Islet precursor cell (in vitro differentiated cells): ENCODE measurements at places on chromosomes 7 and 10.

DNA sequence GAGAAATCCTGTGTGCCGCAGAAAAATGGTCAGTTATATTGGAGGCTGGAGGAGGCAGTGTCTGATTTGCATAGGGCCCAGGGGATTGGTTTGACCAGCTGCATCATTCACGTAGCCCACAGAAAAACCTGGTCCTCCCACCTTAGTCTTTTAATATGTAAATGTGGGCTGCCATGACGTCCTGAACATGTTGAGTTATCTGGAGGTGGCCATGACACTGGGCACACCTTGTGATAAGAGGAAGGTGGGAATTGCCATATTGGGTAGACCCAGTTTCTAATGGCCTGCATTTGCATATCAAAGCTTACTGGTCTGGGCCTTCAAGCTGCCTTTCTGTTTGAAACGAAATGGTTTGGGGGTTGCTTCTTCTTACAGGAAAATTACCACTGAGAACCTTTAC, 162.2 kb downstream of the AHR start:
- no peak for DNase-seq

GRCh38 chr7:19080093-19080492, 37.3 kb downstream of the TWIST1 start:
- DNase-seq, result peak; percentile 83

DNA sequence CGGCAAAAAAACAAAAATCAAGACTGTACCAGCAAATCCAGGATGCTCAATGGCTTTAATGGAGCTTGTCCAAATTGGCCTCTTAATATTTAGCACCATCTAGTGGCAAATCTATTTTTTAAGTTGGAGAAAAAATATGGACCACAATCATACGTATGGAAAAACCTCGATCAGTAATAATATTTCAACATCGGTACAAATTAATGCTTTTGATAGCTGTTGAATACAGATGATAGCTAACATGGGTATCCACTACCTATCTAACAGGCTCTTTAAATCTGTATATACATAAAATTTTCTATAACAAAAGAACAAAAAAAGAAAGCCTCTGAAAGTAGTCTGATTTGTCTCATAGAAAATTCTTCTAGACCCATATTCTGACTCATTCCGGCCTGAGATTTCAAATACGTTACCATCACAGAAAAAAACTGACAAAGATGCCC, 29.2 kb downstream of the COA1 start:
- DNase-seq, result no peak

GRCh38 chr7:42805601-42806000, 106.3 kb downstream of the C7orf25 start:
- peak; percentile 77 for DNase-seq

DNA sequence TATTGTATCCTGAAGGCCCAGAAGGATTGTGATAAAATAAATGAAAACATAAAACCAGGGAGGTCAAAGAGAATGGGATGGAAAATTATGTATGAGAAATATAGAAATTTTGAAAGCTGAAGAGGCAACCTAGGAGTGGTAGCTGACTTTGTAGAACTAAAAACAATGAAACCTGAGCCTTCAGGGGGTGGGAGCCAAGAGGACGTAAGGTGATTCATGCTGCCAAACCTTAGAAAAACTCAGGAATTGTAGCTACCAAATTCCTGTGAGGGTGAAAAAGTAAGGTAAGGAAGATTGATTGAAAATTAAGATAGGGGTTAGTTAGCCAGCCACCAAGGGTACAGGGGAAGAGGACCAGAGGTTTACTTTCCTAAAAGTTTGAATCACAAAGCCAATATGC, 213.2 kb downstream of the KCND2 start:
- no peak for DNase-seq

DNA sequence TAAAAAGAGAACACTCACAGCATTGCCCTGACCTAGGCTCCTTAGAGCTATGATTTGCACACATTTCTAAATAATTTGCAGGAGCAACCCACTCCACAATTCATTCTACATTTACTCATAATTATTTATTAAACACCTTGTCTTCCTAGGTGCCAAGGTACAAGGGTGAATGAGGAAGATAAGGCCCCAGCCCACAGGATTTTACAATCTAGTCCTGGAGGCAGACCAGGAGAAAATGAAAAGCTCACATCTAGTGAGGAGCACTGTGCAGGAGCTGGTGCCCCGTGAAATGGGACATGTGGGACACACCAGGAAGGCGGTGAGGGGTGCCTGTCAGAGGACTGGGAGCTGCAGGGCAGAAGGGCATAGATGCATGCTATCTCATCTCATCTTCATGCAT, 59.7 kb upstream of the LRRC18 start:
- peak; percentile 24 for DNase-seq

DNA sequence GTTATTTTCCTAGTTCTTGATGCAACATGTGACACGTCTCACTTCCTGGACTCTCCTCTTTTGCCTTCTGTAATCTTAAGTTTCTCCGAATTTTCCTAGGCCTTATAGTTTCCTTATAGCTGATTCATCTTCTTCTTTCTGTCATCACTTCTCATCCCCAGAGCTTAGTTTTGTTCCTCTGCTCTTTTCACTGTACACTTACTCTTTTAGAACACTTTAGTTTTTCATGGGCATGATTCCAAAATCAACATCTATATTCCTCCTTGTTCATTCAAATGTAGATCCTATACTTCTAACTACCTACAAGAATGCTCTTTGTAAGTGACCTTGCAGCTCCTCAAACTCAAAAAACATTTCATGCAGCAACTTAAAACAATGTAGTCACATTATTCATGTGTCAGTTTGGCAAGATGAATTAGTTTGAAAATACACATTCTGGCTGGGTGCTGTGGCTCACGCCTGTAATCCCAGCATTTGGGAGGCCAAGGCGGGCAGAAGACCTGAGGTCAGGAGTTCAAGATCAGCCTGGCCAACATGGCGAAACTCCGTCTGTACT, 13.1 kb upstream of the SLC26A3 start:
- DNase-seq, result no peak

DNA sequence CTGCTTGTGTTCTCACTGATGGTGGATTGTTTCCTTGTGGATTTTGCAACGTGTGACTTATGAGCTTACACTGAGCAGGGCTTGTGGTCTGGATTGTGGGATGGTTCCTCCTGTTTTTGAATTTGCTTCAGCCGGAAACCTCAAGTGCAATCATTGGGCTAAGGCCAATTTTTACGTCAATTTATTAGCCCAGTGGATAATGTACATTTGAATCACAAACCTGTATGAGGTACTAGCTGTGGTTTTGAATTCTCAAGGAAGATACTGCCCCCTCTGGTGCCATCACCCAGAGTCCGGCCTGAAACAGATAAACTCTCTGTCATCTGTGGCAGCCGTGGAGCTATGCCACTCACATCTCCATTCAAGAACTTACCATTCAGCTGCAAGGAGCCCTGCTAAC, 7.3 kb upstream of the ZNF777 start:
- DNase-seq, result no peak

DNA sequence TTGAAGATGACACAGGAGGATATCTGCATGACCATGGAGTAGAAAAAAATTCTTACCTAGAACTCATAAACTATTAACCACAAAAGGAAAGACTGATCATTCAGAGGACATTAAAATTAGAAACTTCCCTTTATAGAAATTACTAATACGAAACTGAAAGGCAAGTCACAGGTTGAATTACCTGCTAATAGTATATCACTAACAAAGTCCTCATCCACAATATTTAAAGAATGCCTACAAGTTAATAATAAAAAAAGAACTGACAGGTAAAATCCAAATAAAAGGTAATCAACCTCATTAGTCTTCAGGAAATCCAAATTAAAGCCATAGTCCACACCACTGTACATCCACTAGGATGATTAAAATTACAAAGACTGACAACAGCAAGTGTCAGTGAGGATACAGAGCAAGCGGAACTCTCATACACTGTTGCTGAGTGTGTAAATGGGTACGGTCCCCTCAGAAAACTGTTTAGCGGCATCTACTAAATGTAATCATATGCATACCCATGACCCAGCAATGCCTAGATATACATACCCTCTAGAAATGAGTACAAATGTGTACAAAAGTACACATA, 71.2 kb downstream of the ARHGAP21 start:
- no peak for DNase-seq

DNA sequence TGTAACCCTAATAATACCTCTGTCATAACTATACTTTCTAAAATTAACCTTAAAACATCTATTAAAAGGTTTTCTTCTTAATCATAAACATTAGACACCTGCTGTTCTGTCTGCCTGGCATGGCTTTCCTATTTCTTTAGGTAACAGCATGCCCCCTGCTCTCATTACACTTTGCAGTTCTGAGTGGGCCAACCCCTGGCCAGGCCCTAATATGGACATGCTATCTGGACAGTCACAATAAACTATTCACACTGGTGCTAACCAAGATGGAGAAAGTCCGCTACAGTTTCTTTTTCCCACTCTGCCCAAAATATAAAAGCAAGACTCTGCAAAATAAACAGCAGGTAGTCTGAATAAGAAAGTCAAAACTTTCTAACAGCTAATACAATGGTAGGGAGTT, 84.0 kb downstream of the ELAPOR2 start:
- no peak for DNase-seq

DNA sequence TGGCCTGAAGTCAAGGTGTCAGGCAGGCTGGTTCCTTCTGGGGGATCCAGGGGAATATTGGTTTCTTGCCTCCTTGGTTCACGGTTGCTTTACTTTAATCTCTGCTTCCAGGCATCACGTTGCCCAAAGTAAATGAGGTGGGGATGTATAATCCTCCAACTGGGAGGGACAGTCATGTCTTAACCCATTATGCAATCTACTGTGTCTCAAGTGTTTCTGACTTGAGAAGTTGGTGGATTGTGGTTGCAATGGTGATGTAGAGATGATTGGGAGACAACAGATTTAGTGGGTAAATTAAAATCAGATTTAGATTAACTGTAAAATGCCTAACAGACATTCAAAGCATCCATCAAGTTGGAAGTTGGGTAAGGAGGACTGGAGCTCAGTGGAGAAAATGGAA, 32.7 kb downstream of the TBXAS1 start:
- DNase-seq, result no peak
